ENCODE measurements at places on chromosomes 16 and 17. TPM values are rescaled to one million over a fixed set of nuclear protein-coding genes. Genes with fewer than 3 reads are reported as not detected.

GRCh38 chr16:8905795-8906591 lies 23.8 kb downstream of the LITAFD start:
- no peaks in the 10 kb centered on the region for H3K27me3 ChIP-seq
- no peak overlapping the region for H3K27ac ChIP-seq
- H3K4me1 ChIP-seq = no peaks in the 10 kb centered on the region
- peaks cover 88% of the 10 kb centered on the region for H3K36me3 ChIP-seq
- H3K4me3 ChIP-seq = no peak overlapping the region

The SKAP1 gene
- polyA plus RNA-seq = not detected

The FXR2 gene
- polyA plus RNA-seq = 63.3 TPM

- H3K27me3 ChIP-seq = no peaks in the 10 kb centered on the region
- H3K4me3 ChIP-seq = no peak overlapping the region
- H3K4me1 ChIP-seq = peaks cover 4% of the 10 kb centered on the region
- peaks cover 2% of the 10 kb centered on the region for H3K36me3 ChIP-seq
Observed at GRCh38 chr16:16147316-16147999, 75.8 kb downstream of the ABCC6 start.

- H3K4me1 ChIP-seq = no peaks in the 10 kb centered on the region
- H3K27me3 ChIP-seq = no peaks in the 10 kb centered on the region
Observed at GRCh38 chr16:53632526-53632925, 71.1 kb downstream of the RPGRIP1L start.

GRCh38 chr16:28042811-28043210 lies 20.7 kb downstream of the GSG1L start:
- no peaks in the 10 kb centered on the region for H3K27me3 ChIP-seq
- H3K36me3 ChIP-seq = no peaks in the 10 kb centered on the region
- no peak for DNase-seq
- no peak overlapping the region for H3K4me3 ChIP-seq
- H3K27ac ChIP-seq = no peak overlapping the region
- H3K4me1 ChIP-seq = peaks cover 3% of the 10 kb centered on the region

- no peaks in the 10 kb centered on the region for H3K27me3 ChIP-seq
- H3K4me1 ChIP-seq = no peaks in the 10 kb centered on the region
- H3K36me3 ChIP-seq = no peaks in the 10 kb centered on the region
- no peak overlapping the region for H3K27ac ChIP-seq
Observed at GRCh38 chr17:36117505-36118382, 14.1 kb downstream of the CCL4 start.

- no peak overlapping the region for H3K4me3 ChIP-seq
- peaks cover 26% of the 10 kb centered on the region for H3K36me3 ChIP-seq
- no peak for DNase-seq
- no peak overlapping the region for H3K27ac ChIP-seq
- no peaks in the 10 kb centered on the region for H3K27me3 ChIP-seq
Observed at GRCh38 chr17:693791-694638, 20.6 kb downstream of the VPS53 start.

The FAM117A gene
- polyA plus RNA-seq = 45.7 TPM

GRCh38 chr17:15456496-15456895 lies 10.9 kb downstream of the CDRT4 start:
- H3K4me1 ChIP-seq = no peaks in the 10 kb centered on the region
- no peaks in the 10 kb centered on the region for H3K27me3 ChIP-seq
- DNase-seq = no peak
- H3K27ac ChIP-seq = no peak overlapping the region
- H3K36me3 ChIP-seq = no peaks in the 10 kb centered on the region

- no peak overlapping the region for H3K4me3 ChIP-seq
- no peak overlapping the region for H3K27ac ChIP-seq
- peaks cover 8% of the 10 kb centered on the region for H3K4me1 ChIP-seq
- no peaks in the 10 kb centered on the region for H3K36me3 ChIP-seq
- DNase-seq = no peak
Observed at GRCh38 chr17:76574166-76574565, 11.5 kb downstream of the ST6GALNAC2 start.

GRCh38 chr16:89572485-89573205 lies 2.9 kb upstream of the CPNE7 start:
- peaks cover 13% of the 10 kb centered on the region for H3K4me1 ChIP-seq
- peaks cover 12% of the 10 kb centered on the region for H3K27me3 ChIP-seq
- no peak overlapping the region for H3K27ac ChIP-seq
- H3K4me3 ChIP-seq = no peak overlapping the region
- DNase-seq = no peak

The PPM1E gene
- polyA plus RNA-seq = 5.0 TPM

DNA sequence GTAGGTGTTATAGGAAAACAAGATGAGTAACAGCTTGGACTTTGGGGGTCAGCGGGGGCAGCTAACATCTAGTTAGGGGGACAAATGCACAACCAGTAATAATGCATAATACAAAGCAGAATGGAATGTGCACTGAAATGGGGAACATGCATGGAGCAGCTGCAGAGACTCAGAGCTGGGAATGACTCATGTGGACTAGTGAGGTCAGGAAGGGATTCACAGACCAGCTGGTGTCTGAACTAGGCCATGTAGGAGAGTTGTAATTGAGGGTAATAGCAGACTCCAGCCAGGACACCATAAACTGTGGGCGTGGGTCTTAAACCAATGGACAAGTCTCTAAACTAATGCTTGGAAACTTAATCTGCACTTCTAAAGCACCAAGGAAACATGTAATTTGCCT lies 176.8 kb upstream of the ASIC2 start:
- DNase-seq = no peak
- no peaks in the 10 kb centered on the region for H3K36me3 ChIP-seq
- no peak overlapping the region for H3K4me3 ChIP-seq
- H3K4me1 ChIP-seq = no peaks in the 10 kb centered on the region
- H3K27ac ChIP-seq = no peak overlapping the region
- H3K27me3 ChIP-seq = no peaks in the 10 kb centered on the region

- no peaks in the 10 kb centered on the region for H3K36me3 ChIP-seq
- H3K4me1 ChIP-seq = peaks cover 6% of the 10 kb centered on the region
Observed at GRCh38 chr17:74935585-74936469, at the start of gene OTOP3. OTOP3 (plus strand) TSS chr17:74935898; CDS start chr17:74935922, 24 bp downstream.

The RDM1 gene
- polyA plus RNA-seq = 6.2 TPM

The KRT40 gene
- polyA plus RNA-seq = not detected

DNA sequence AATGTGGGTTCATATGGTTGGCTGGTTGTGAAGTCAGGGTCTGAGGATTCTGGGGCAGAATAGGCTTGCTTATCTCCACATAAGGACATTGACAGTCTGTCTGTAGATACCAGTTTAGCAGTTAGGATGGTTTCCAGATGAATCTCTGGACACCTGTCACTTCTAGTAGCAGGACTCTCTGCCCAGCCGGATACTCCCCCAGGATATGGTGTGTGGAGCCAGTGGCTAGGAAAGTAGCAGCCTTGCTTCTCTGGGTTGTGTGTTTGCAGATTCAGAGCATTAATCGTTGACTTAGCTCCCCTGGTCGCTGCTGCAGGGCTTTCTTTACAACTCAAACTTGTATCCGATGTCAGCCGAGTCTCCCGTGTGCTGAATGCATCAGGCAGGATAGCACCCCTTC lies 45.2 kb downstream of the CLEC16A start:
- H3K27ac ChIP-seq = no peak overlapping the region
- no peaks in the 10 kb centered on the region for H3K4me1 ChIP-seq
- H3K4me3 ChIP-seq = no peak overlapping the region
- no peaks in the 10 kb centered on the region for H3K36me3 ChIP-seq
- no peak for DNase-seq
- no peaks in the 10 kb centered on the region for H3K27me3 ChIP-seq

DNA sequence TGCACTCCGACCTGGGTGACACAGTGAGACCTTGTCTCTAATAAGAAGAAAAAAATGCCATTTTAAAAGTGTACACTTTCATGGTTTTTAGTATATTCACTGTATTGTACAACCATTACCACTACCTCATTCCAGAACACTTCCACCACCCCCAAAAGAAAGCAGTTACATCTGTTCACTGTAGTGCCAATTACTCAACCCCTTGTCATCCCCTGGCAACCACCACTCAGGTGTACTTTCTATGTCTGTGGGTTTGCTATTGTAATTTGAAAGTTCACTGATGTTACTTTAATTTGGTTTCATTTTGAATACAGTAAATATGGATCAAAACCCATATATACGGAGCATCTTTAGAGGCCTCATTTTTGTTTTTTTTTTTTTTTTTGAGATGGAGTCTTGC lies 6.1 kb downstream of the ZG16 start:
- DNase-seq = no peak
- no peaks in the 10 kb centered on the region for H3K27me3 ChIP-seq
- no peak overlapping the region for H3K27ac ChIP-seq
- no peak overlapping the region for H3K4me3 ChIP-seq

The VAMP2 gene
- 19.3 TPM for polyA plus RNA-seq

The ADAP2 gene
- 0.71 TPM for polyA plus RNA-seq

GRCh38 chr16:50434872-50435478 lies 66.2 kb upstream of the BRD7 start:
- no peaks in the 10 kb centered on the region for H3K36me3 ChIP-seq
- no peaks in the 10 kb centered on the region for H3K27me3 ChIP-seq
- H3K27ac ChIP-seq = no peak overlapping the region

The CCL1 gene
- polyA plus RNA-seq = not detected

- peaks cover 7% of the 10 kb centered on the region for H3K27me3 ChIP-seq
- no peaks in the 10 kb centered on the region for H3K36me3 ChIP-seq
Observed at GRCh38 chr16:30183233-30184095, at the start of gene CORO1A. CORO1A (plus strand) TSS chr16:30183602; CDS start chr16:30185210, 1,608 bp downstream.

GRCh38 chr16:11348737-11349598 lies 3.7 kb downstream of the RMI2 start:
- no peaks in the 10 kb centered on the region for H3K27me3 ChIP-seq
- no peak for DNase-seq
- peak overlapping the region; percentile 49 for H3K27ac ChIP-seq
- H3K4me1 ChIP-seq = peaks cover 5% of the 10 kb centered on the region

DNA sequence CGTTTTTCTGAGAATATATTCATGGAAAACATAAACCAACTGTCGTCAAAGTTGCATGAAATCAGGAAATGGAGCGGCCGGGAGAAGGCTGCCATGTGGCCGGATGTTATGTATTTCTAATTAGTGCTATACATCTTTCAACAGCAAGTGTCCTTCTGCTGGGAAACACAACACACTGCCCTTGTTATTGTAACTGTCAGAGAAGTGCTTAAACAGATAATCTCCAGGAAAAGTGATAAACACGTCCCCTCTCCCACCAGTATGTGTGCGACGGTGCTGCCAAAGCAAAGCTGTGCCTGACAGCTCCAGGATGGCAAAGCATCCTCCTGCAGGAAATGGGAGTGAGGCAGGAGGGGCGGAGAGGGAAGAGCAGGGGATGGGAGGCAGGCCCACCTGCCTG lies 111.8 kb downstream of the SMG6 start:
- no peak overlapping the region for H3K27ac ChIP-seq
- no peak for DNase-seq
- H3K4me1 ChIP-seq = no peaks in the 10 kb centered on the region
- H3K27me3 ChIP-seq = no peaks in the 10 kb centered on the region
- no peak overlapping the region for H3K4me3 ChIP-seq

DNA sequence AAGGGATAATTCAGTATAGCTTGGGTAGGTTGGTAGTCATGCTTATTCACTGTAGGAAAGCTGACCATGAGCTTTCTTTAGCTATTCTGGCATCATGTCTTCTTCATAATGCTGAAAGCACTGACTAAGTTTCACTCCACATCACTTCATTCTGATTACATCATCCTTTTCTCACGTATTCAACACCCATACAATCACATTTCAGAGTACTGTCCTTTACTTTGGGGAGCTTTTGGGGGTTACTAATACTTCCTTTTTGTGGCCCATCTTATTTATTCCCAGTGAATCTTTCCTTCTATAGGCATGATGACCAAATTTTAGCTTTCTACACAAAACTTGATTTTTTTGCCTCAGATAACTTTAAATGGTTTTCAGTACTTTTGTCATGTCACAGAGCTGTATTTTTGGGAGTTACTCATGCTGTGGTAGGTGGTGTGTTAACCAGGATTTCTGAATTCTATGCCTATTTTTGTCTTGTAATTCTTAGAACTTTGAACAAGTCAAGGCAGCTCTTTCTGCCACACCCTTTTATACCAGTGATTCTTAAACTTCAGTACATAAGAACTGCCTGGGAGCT lies 23.5 kb downstream of the TADA2A start:
- no peak overlapping the region for H3K27ac ChIP-seq
- no peaks in the 10 kb centered on the region for H3K4me1 ChIP-seq
- H3K4me3 ChIP-seq = no peak overlapping the region
- no peaks in the 10 kb centered on the region for H3K36me3 ChIP-seq
- H3K27me3 ChIP-seq = no peaks in the 10 kb centered on the region

The ASB16 gene
- polyA plus RNA-seq = 0.05 TPM

The EVPL gene
- polyA plus RNA-seq = 0.35 TPM

- DNase-seq = no peak
- H3K36me3 ChIP-seq = no peaks in the 10 kb centered on the region
- H3K4me1 ChIP-seq = peaks cover 31% of the 10 kb centered on the region
Observed at GRCh38 chr17:50279181-50279526, 4.9 kb downstream of the TMEM92 start.

DNA sequence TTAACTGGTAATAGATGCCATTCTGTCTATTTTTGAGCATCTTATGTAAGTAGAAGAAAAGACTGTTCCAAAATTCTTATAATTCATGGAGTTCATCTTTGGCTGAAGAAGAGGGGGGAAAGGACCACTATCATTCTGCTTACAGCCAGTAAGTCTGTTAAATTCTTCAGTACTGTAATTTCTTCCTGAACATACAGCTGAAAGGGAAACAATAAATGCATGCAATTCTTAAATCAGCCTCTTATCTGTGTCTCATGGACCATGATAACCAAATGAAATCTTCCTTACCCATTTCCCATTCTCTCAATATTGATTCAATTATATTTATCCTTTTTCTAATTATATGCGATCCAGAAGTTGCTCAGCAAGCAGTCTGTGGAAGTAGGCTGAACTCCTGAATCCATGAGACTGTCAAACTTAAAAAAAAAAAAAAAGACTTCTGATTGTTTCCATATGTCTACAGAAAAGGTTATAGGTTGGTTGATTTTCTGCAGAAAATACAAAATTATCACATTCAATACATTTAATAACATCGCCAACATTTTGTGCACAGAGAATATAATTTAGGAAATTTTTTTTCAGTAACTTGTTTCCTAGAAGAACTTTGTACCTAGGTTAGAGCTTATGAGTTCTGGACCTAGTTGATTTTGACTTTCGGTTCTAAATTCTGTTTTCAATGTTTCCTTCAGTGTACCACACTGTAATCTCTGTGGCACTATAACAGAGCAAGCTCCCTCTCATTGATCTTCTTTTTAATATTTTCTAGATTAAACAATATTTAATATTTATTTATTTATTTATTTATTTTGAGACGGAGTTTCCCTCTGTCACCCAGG lies 1.2 kb upstream of the ABCA9 start:
- H3K27me3 ChIP-seq = no peaks in the 10 kb centered on the region
- H3K4me3 ChIP-seq = no peak overlapping the region
- H3K36me3 ChIP-seq = no peaks in the 10 kb centered on the region
- no peak overlapping the region for H3K27ac ChIP-seq
- DNase-seq = no peak

- H3K36me3 ChIP-seq = no peaks in the 10 kb centered on the region
- no peak overlapping the region for H3K4me3 ChIP-seq
- peaks cover 6% of the 10 kb centered on the region for H3K4me1 ChIP-seq
- no peak for DNase-seq
- H3K27me3 ChIP-seq = no peaks in the 10 kb centered on the region
Observed at GRCh38 chr16:85524365-85524629, 88.8 kb upstream of the GSE1 start.

All from H1 (cell line).